RWPE1 (cell line): ENCODE measurements at places on chromosomes 16 and 17.

DNA sequence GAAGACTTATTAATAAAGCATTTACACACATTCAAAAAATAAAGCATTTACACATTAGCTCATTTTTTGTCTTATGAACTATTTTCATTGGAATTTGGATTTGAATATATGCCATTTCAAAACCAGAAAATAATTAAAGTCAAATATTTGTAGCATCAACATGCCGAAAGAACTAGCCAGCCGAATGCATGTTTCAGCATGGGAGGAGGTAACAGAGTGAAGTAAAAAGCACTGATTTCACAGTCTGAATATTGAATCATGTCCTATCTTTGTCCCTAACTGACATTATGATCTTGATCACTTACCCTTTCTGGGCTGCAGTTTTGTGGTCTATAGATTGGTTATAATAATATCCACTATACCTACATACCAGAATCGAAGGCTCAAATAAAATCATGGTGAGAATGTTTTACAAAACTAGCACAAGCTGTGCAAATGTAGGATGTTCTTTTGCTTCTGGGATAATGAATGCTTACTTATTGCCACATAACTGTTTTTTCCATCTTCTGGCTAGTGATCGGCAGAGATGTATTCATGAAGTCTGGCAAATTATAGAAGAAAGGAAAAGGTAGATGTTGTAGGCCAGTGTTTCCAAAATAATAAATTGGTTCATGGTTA is 84.7 kb downstream of the TUBD1 start:
- DNase-seq: no peak

DNA sequence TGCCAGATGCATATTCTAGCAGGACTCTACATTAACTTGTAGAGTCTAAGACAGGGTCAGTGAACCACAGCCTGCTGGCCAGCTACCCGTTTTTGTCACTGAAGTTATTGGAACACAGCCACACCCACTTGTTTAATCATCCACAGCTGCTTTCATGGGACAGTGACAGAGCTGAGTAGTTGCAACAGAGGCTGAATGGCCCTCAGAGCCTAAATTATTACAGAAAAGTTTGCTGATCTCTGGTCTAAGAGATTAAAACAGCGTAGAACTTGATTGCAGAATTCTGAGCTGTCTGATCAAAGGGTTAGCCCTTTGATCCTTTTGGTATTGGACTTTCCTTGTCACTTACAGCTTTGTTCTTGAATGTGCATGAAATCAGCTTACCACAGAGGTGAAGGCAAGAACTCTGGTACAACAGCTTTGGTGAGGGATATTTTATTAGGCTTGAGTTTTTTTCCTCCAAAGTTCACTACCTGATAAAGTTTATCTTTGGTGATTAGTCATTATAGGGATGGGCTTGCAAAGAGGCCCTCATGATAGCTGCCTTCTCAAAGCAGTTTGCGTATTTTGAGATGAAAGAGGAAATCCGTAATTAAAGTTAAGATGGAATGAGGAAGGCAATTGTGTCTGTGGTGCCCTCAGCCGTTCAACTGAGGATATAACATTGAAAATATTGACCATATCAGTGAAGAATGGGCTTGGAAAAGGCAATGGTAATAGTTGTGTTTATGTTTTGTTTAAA is 23.6 kb downstream of the ALDH3A2 start:
- DNase-seq: no peak

- DNase-seq: peak; percentile 21
These were observed 834 bp downstream of the FLYWCH1 start for GRCh38 chr16:2912330-2913199.

DNA sequence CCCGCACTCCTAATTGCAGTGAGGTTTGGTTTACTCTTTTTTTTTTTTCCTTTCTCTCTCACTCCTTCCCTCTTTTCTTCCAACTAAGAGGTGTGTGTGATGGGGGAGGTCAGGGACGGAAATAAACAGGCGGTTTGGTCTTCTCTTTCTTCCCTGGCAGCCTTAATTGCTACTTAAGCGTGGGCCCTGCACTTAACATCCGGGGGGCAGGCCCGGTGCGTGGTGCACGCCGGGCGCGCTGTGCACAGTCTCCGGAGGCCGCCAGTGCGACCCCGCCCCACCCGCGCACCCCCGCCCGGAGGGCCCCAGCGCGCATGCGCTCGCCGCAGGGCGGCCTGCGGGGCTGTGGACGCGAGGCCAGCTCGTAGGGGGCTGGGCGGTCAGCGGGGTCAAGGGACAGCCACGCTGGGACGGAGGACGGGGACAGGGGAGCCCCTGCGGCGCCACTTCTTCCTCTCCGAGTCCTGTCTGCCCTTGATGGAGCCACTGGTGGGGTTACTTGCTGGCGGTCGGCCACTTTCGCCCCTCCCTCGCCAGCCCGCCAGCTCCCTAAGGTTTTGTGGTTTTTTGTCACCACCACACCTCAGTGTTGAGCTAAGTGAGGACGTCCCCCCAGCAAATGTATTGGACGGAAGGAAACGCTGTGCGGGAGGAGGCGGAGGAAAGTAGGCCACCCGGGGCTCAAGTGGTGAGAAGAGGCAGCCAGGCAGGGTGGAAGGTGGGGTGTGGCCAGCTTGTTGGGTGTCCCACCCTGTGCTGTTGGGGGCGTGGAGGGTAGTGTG is 120.9 kb downstream of the MRM1 start:
- peak; percentile 35 for DNase-seq

DNA sequence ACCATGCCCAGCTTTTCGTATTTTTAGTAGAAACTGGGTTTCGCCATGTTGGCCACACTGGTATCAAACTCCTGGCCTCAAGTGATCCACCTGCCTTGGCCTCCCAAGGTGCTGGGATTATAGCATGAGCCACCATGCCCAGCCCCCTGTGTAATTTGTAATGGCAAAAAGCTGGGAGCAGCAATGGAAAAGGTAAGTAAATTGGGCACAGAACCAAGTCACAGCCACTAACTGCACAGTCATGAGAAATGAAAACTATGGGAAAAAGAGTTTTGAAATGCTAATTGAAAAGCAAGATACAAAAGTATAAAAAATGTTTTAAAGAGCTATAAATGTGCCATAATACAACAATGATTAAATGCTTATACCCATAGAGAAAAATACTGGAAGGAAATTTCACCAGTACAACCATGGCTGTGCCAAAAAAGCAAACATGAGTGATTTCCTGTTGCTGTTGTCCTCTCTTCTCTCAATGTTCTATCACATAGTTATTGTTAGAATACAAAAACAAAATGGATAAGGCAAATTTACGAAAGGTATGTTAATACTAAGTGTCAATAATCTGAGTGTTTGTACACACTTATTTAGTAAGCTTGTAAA is 6.2 kb downstream of the NTAN1 start:
- DNase-seq: no peak

DNA sequence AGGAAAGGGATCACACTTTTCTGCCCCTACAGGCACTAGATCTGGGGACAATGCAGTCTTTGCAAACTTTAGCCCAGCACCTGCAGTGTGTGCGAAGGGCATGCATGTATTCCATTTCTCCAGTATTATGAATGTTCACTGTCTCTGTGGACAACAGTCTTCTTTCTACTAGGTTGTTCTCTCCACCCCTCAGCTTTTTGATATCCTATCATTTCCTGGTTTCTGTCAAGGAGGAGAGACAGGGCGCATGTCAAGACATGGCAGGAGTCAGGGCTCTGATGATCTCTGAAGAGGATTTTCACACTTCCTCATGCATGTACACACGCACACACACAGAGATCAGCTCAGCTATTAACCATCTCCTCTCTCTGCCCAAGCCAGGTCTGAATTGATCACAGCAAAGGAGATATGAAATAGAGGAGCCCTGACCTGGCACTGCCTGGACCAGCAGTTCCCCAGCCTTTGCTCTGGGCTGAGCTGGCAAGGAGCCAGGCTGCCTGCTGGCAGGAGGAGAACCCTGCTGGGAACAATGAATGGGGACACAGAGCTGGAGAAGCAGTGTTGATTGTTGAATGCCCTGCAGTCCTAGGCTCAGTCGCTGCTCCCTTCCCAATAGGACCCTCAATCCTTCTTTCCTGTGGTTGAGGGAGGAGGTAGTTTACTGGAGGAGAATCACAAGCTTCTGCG is 2.6 kb downstream of the GPR179 start:
- no peak for DNase-seq

DNA sequence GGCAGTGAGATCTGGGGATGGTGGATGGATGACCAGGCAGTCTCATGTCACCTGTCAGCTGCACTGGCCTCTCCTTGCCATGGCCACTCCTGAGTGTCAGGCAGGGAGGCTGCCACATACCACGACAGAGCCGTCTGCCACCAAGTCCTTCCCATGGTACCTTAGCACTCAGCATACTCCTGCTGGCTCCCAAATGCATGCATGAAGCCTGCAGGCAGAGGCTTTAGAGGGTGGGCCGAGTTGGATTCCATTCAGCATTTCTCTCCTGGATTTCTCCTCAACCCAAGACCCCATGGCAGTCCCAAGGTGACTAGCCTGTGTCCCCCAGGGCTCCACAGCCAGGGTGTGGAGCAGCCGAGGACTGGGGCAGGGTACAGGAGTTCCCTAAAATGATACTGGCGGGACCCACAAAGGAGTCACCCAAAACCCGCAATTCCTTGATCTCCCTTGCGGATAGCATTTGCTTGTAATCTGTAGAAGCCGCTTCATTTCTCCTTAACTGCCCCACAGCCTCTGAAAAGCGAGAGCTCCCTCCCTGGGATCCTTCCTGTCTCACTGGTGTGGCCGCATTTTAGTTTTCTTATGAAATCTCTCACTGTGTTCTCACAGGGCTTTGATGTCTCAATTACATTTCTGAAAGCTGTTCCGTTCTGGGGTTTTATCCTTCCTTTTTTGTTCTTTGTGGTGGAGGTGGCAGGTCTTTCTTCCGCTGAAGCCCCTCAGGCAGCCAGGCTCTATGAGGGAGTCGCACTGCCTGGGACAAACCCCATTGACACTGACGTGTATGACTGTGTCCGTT is 141.4 kb downstream of the SOCS1 start:
- DNase-seq: no peak

- no peak for DNase-seq
These were observed 150.4 kb upstream of the LHX1 start for GRCh38 chr17:36786867-36787266.

- no peak for DNase-seq
These were observed 356.4 kb upstream of the TOM1L1 start for GRCh38 chr17:54544249-54544648.

DNA sequence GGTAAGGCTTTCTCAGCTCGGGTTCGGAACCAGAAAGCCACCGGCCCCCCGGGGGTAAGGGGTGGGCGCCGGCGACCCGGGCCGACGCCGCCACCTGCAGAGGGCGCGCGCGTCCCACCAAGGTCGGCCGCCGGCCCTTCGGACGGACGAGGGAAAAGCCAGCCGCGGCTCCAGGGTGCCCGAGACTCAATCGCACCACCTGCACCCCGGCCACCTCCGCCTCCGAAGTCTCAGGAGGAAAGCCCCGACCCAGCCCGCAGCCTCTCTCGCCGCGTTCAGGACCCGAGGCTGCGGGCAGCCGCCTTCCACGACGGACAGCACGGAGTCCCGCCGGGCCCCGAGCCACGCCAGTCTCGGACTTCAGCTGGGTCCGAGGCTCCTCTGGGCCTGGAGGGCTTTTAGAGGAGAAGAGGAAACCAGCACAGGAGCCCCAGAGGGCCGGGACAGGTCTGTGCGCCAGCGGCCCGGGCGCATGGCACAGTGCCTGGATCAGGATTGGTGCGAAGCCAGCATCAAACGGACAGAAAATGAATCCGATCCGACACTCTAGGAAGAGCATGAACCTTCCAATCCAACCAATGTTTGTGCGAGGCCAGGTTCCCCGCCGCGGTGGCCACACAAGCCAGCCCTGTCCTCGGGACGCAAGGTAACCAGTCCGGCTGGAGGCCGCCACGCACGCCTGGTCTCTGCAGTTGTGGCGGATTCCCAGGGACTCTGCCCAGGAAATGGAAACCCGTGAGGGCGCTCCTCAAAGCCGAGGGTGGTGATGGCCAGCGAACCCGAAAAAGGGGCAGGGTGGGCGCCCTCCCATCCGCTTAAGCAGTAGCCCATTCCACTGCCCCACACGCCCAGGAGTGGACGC is 6.7 kb downstream of the CBX8 start:
- no peak for DNase-seq

DNA sequence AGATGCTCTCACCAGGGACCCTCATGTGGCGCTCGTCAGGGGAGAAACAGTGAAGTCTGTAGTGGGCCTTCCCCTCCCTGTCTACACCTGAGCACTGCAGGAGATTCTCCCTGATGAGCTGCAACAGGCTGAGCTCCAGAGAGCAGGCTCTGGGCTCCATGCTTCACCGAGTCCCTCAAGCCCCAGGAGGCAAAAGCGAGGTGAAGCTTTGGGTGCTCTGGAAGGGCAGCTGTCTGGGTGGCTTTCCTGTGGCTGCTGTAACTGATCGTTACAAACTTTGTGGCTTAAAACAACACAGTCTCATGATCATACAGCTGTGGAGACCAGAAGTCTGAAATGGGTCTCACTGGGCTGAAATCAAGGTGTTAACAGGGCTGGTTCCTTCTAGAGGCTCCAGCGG is 12.1 kb upstream of the CD300LD start:
- no peak for DNase-seq

DNA sequence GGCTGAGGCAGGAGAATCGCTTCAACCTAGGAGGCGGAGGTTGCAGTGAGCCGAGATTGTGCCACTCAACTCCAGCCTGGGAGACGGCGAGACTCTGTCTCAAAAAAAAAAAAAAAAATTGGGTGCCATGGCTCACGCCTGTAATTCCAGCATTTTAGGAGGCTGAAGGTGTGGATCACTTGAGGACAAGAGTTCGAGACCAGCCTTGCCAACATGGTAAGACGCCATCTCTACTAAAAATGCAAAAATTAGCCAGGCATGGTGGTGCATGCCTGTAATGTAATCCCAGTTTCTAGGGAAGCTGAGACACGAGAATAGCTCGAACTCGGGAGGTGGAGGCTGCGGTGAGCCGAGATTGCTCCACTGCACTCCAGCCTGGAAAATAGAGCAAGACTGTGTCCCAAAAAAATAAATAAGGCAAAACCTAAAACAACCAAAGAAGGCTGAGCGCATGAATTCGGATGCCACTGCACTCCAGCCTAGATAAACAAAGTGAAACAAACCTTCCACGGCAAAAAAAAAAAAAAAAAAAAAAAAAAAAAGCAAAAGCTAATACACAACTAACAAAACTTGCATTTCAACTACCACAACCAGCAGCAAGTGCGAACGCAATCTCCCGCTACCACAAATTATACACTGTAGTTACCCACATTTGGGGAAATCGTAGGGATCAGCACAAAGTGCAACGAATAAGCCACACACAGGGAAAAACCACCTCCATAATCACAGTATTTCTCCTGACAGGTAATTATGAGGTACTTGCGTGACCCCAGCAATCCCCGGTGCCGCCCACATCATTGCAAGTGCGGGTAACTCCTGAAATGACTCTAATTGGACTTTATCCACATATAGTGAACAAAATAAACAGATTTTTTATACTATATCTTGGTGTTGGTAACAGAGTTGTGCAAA is 25.6 kb downstream of the TEX14 start:
- DNase-seq: no peak

GRCh38 chr16:27965801-27966200 is 97.7 kb downstream of the GSG1L start:
- no peak for DNase-seq
